ENCODE measurements at places on chromosomes 7 and 10. TPM values are rescaled to one million over a fixed set of nuclear protein-coding genes. Genes with fewer than 3 reads are reported as not detected.

Gene CYP2C9
- total RNA-seq, result not detected

Gene ENKUR
- total RNA-seq, result 0.60 TPM

Gene OPN1SW
- total RNA-seq, result not detected

Gene PAX4
- total RNA-seq, result not detected

Gene RBM33
- total RNA-seq, result 22.6 TPM

Gene HOXA3
- total RNA-seq, result 5.4 TPM

Gene CDHR3
- 1.5 TPM for total RNA-seq

Gene LIPJ
- total RNA-seq, result not detected

Gene AKR1C1
- 55.6 TPM for total RNA-seq

Gene RTKN2
- under 0.01 TPM for total RNA-seq

Gene INHBA
- total RNA-seq, result 4.2 TPM

Gene LDB3
- total RNA-seq, result not detected

Gene FFAR4
- total RNA-seq, result not detected

Gene CLCN1
- not detected for total RNA-seq

Gene CCL24
- total RNA-seq, result not detected

Gene MAGI2
- total RNA-seq, result 0.60 TPM

Gene ANKRD1
- 92.0 TPM for total RNA-seq

Gene RADIL
- total RNA-seq, result 5.5 TPM

Gene RHOBTB1
- total RNA-seq, result 30.9 TPM

Gene GDF10
- under 0.01 TPM for total RNA-seq

Gene ARHGEF5
- total RNA-seq, result 0.34 TPM
